Activated T-cell treated with anti-CD3 and anti-CD28 coated beads, Interleukin-2, amount 50 U/mL, for 4 hours (primary cell): ENCODE measurements at places on chromosomes 13 and 19. TPM values are rescaled to one million over a fixed set of nuclear protein-coding genes. Genes with fewer than 3 reads are reported as not detected.

GRCh38 chr19:6491802-6492592, 10.1 kb downstream of the TUBB4A start:
- DNase-seq: no peak

GRCh38 chr19:42370068-42370520, 20.0 kb downstream of the CNFN start:
- DNase-seq: no peak

- DNase-seq: no peak
Observed at GRCh38 chr19:19691683-19692082, 23.0 kb downstream of the ZNF101 start.

- peak; percentile 50 for DNase-seq
Observed at GRCh38 chr19:51702103-51702824, 9.1 kb downstream of the SPACA6 start.

The CEACAM16 gene
- not detected for total RNA-seq

- DNase-seq: no peak
Observed at GRCh38 chr19:44677019-44677811, 5.9 kb downstream of the CEACAM19 start.

GRCh38 chr13:28282451-28282850, 144.1 kb downstream of the PAN3 start:
- DNase-seq: no peak

DNA sequence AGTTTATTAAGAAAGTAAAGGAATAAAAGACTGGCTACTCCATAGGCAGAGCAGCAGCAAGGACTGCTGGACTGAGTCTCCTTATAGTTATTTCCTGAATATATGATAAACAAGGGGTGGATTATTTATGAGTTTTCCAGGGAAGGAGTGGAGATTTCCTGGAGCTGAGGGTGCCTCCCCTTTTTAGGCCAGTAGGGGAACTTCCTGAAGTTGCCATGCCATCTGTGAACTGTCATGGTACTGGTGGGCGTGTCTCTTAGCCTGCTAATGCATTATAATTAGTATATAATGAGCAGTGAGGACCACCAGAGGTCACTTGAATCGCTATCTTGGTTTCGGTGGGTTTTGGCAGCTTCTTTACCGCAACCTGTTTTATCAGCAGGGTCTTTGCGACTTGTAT, 13.5 kb downstream of the ZSCAN5A start:
- DNase-seq: no peak

DNA sequence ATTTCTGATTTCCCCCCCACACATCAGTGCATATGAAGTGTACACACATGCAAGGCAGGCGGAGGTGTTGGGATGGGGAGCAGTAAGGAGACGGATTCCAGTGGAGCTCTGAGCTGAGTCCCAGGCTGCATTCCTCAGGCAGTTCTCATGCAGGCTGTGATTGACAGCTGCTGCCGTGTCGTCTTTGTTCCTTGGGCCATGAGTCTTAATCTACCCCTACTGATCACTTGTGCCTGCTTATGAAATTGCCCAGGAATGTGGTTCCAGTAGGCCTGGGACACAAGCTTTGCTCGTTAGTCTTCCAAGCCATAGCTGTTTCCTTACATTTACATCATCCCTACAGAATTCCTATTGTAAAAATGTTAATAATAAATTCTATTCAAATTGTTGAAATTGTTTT, 1241.9 kb downstream of the UQCRFS1 start:
- DNase-seq: no peak

GRCh38 chr19:42098781-42099180, 22.8 kb downstream of the ZNF574 start:
- no peak for DNase-seq

DNA sequence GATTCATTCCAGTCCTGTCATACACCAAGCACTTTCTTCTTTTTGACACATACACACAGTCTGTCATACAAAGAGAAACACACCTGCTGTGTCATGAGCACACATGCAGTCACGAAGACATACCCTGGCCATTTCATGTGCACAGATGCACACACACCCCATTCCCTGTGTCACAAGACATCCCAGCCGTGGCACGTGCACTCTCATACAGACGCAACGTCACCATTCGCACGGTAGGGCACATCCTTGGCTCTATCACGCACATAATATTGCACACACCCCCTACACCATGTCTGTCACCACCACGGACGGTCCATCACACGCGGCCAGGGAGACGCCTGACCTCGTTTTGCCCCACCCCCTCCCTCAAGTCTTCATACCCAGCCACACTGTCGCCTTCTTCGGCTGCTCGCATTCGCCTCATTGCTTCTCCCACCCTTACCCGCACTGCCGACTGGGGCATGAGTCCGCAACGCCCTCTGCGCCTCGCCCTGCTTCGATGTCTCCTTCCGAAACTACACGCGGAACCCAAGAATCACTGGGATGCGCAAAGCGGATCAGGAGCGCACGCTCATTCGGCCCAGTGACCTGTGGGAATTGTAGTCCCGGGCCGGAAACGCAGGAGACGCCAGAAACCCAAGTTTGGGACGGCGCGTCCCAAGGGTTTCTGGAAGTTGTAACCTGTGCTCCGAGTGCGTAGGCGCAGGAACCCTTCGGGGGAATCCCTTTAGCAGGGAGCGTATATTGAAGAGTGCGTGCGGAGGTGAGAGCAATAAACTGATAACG, 6.8 kb upstream of the ZNF283 start:
- peak; percentile 11 for DNase-seq

- DNase-seq: no peak
Observed at GRCh38 chr13:37870489-37870845, 895 bp upstream of the TRPC4 start.

DNA sequence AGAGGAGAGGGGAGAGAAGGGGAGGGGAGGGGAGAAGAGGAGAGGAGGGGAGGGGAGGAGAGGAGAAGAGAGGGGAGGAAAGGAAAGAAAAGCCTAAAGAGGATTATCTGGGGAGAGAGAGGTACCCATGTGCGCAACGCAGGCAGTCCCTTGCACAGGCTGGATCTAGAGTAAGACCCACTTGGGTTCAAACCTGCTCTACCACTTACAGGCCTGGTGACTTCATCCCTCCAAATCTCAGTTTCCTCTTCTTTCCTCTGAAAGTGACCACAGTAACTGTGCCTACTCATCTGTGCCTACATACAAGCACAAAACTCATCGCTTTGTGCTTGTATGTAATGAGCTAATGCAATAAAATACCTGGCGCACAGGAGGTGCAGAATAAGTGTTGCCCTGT, 732 bp upstream of the MAP1S start:
- no peak for DNase-seq

The GRIN2D gene
- total RNA-seq: 0.11 TPM

DNA sequence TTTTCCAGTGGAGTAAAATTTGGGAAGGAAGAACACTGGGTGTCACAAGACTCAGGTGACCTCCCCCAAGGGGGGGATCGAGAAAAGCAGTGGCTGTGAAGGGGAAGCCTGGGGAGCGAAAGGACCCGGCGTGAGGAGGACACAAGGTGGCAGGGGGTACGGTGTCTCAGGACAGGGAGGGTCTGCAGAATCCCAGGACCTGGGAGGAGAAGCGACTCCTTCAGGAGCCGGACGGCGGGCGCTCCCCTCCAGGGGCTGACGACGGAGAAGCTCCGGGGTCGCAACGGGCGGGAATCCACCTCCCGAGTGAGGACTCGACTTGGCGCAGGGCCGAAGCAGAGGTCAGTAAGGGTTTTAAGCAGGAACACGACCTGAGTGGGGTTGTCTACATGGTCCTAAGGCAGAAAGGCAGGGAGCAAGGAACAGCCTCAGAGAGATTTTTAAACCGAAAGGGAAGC, 529 bp downstream of the ZNF836 start:
- DNase-seq: no peak

GRCh38 chr13:49669735-49670309, 21.5 kb downstream of the EBPL start:
- DNase-seq: no peak

The ZNF701 gene
- 7.6 TPM for total RNA-seq

DNA sequence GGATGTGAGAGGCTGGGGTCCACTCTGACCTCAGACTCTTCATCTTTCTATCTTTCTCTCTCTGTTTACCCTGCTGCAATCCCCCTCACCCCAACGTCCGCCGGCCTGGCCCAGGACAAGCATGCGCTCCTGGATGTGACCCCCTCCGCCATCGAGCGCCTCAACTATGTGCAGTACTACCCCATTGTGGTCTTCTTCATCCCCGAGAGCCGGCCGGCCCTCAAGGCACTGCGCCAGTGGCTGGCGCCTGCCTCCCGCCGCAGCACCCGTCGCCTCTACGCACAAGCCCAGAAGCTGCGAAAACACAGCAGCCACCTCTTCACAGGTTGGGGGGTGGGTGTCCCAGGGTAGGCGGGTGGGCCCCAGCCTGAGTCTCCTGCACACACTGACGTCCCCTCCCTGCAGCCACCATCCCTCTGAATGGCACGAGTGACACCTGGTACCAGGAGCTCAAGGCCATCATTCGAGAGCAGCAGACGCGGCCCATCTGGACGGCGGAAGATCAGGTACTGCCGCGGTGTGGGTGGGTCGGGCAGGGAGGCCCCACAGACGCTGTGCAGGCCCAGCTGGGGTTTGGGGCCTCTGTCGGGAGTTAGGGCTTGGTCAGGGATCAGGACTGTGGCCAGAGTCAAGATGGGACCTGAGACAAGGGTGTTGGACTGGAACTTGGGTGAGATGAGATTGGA, 15.0 kb downstream of the APBA3 start:
- DNase-seq: no peak

DNA sequence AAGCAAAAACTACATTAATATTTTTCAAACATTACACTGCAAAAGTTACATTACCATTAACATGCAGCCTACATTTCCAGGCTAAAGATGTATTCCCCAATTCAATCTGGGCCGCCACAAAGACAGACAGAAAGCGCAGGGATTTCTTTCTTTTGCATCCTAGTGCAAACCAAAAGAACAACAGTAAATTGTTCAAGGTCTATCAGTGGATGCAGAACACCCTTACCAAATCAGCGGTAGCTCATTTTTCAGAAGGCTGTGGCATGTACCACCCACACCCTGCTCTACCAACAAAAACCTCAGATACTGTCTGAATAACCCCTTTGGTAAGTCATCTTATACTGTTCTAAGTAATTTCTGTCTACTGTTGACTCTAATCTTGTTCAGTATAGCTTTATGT, 3.6 kb downstream of the TPT1 start:
- no peak for DNase-seq

The SPC24 gene
- 12.8 TPM for total RNA-seq

GRCh38 chr13:100767192-100767591, 92.6 kb upstream of the TMTC4 start:
- DNase-seq: no peak

DNA sequence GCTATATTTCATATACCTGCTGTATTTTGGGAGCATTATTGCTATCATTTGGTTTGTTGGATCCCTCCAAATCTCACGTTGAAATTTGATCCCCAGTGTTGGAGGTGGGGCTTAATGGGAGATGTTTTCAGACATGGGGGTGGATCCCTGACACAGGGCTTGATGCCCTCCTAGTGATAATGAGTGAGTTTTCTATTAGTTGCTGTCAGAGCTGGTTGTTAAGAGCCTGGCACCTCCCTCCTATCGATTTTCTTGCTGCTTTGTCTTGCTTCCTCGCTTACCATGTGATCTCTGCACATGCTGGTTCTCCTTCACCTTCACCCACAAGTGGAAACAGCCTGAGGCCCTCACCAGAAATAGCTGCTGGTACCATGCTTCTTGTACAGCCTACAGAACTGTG, 259.9 kb upstream of the STARD13 start:
- DNase-seq: no peak

- no peak for DNase-seq
Observed at GRCh38 chr13:103671547-103671946, 605.3 kb upstream of the SLC10A2 start.

The C1QTNF9B gene
- total RNA-seq: not detected

DNA sequence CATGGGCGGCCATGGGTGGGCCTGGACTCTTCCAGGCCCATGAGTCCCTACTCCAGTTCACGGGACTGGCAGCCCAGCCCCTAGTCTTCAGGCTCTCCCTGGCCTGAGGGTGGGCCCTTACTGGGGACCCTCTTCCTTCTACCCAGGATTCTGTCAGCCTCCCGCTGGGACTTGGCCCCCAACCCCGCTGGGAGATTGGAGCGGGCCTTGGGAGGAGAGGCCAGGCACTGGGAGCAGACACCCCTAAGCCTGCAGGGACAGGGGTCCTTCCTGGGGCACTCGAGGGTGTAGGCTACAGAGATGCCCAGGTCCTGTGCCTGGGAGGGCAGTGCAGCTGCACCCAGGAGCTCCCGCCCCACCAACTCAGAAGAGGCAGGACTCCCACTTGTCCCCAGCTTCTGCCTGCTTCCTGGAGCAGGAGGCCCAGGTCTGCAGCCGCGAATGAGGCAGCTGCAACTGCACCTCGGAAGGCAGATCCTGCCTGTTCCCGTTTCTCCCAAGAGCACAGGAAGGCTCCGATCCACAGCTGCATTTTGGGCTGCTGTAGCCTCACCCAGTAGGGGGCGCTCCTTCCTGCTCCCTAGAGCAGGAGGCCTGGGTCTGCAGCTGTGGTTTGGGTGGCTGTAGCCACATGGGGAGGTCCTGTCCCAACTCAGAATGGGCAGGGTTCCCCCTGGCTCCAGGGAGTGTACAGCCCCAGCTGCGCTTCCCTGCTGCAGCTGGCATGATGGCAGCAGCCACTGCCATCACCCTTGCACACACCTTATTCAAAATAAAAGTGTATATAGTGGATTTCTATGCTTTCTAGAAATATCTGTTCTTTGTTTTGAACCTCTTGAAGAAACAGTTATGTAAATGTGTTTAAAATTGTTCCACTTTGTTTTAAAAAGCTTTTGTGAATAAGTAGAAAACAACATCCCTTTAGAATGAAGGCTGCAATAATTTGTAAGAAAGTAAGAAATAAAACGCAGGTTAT, 46.8 kb downstream of the TEX26 start:
- peak; percentile 32 for DNase-seq

The KRTDAP gene
- total RNA-seq: not detected

DNA sequence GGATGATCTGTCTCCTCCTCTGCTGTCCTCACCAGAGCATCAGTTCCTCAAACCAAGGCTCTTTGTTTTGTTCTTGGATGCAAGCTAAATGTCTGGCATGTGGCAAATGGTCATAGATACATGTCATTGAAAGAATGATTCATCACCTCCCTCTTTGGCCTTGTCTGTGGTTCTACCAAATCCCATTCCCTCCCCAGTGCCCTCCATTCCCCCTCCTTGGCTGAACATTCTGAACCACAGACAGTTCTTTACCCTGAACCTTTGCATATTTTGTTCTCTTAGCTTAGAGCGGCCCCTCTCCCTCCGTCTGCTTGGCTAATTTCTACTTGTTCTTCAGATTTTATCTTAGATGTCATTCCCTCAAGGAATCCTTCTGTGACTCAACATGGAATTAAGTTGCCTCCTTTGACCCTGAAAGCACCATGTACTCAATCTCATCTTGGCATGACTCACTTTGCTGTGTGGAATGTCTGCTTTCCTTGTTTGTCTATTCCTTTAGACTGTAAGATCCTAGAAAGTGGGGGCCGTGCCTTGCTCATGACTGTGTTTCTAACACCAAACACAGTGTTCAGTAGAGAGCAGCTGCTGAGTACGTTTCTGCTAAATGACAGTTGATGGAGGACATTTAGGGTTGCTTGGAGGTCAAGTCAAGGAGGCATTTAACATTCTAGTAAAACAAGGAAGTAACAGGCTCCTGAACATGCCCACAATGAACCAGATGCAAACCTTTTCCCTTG, 8.1 kb downstream of the ALOX5AP start:
- no peak for DNase-seq

GRCh38 chr13:52187029-52187423, 27.6 kb upstream of the NEK3 start:
- no peak for DNase-seq

GRCh38 chr13:113915012-113915763, 51.3 kb upstream of the GAS6 start:
- no peak for DNase-seq

- DNase-seq: no peak
Observed at GRCh38 chr13:34634448-34634847, 307.6 kb upstream of the NBEA start.
